ENCODE measurements at places on chromosomes 2 and 18. TPM values are rescaled to one million over a fixed set of nuclear protein-coding genes. Genes with fewer than 3 reads are reported as not detected.

The LBH gene
- 7.0 TPM for total RNA-seq

The CARF gene
- 4.7 TPM for total RNA-seq

The ALPP gene
- not detected for total RNA-seq

The ZNG1B gene
- total RNA-seq, result 22.4 TPM

The GDF7 gene
- total RNA-seq, result under 0.01 TPM

The MC4R gene
- not detected for total RNA-seq

The CGREF1 gene
- total RNA-seq, result 14.3 TPM

The PLCD4 gene
- 2.2 TPM for total RNA-seq

The C2orf80 gene
- total RNA-seq, result not detected

The LONRF2 gene
- total RNA-seq, result under 0.01 TPM

The CFAP210 gene
- not detected for total RNA-seq

The UPP2 gene
- total RNA-seq, result not detected

The CPO gene
- total RNA-seq, result under 0.01 TPM

The STPG4 gene
- total RNA-seq, result 0.20 TPM

The LRP1B gene
- total RNA-seq, result 0.37 TPM

The FHOD3 gene
- 1.1 TPM for total RNA-seq

The FAHD2A gene
- 20.7 TPM for total RNA-seq

The CRYGD gene
- total RNA-seq, result not detected

The CHRNA1 gene
- under 0.01 TPM for total RNA-seq

The DOK1 gene
- total RNA-seq, result 14.7 TPM

The GPBAR1 gene
- total RNA-seq, result 0.20 TPM

The ZNF804A gene
- total RNA-seq, result under 0.01 TPM

The RBKS gene
- total RNA-seq, result 2.0 TPM

The TUBA3E gene
- not detected for total RNA-seq

The RBFA gene
- total RNA-seq, result 38.5 TPM

The SIX3 gene
- total RNA-seq, result 0.39 TPM
